Psoas muscle (tissue), 8 donors: ENCODE measurements at places on chromosomes 16 and 17.
A peak's percentile ranks its signal among the peaks of the same experiment; 100 is the strongest.

DNA sequence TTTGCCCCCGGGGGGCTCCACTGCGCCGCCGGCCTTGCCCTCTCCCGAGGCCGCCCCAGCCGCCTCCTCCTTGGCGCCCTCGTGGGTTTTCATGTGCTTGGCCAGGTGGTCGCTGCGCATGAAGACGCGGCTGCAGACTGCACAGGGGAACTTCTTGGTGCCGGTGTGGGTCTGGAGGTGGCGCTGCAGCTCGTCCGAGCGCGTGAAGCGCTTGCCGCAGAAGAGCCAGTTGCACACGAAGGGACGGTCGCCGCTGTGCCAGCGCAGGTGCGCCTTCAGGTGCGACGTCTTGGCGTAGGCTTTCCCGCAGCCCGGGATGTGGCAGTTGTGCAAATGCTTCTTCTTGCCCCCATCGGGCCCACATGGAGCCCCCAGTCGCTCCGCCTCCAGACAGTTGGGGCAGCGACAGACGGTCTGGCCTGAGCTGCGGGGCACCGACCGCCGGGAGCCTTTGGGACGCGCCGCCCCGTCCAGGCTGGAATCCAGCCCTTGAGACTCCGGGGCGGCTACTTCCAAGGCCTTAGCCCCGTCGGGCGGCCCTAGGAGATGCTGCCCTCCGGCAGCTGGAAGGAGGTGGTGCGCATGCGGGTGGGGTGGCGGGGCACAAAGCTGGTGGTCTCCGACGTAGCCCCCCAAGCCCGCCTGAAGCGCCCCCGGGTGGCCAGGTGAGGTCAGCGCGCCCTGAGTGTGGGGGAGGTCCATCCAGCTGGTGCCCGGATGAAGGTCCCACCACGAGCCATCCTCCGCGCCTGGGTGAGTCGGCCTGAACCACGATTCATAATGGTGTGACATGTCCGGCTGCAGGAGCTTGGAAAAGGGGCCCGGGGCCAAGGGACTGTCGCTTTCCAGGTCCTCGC, 3.4 kb downstream of the SP6 start:
- DNase-seq: no peak

DNA sequence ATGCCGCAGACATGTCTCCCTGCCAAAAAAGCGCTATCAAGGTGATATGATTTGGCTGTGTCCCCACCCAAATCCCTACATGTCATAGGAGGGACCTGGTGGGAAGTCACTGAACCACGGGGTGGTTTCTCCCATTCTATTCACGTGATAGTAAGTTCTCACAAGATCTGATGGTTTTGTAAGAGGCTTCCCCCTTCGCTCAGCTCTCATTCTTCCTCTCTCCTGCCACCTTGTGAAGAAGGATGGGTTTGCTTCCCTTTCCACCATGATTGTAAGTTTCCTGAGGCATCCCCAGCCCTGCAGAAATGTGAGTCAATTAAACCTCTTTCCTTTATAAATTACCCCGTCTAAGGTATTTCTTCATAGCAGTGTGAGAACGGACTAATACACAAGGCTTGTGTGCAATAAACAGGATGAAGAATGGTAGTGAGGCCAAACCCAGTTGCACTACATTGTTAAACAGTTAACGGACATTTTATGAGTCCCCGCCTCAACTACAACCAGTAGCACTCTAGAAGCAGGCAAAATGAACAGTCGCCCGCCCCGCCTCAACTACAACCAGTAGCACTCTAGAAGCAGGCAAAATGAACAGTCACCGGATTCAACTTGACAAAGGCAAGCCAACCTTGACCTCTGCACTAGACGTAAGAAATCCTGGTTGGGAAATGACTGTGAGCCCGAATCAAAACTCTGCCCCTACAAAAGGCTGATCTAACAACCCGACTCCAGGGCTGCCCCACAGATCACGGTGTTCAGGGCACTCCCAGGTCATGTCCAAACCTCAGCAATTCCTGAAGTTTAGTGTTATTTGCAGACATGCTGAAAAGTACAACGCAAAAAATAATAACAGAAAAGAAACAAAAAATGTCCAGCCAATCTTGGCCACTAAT, 26.3 kb downstream of the VPS53 start:
- no peak for DNase-seq

DNA sequence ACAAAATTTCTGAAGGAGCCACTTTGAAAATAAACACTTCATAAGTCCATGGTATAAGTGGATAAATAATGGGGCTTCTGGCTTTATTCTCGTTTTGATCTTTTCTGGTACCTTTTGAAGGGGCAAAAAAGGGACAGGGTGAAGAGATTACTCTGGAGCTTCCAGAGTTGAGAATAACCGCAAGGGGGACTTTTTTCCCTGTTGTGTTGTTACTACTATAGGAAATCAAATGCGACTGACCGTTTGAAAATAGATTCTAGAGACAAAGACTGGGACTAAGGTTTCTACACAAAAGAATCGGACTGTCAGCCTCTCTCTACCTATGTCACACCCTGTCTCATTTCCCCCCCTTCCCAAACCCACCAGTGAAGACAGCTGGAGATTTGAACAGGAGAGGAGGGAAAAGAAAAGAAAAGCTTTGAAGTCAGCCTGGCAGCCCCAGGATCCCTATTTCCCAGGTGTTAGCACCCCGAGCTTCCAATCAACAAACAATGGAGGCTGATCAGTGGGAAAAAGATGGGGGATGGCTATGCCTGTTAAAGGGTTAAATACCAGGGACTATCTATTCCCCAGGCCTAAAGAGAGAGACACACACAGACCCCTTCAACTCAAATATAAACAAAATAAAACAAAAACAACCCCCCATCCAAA, 8.4 kb downstream of the HOXB4 start:
- DNase-seq: no peak

- DNase-seq: no peak
These were observed 17.5 kb upstream of the RPTOR start for GRCh38 chr17:80527016-80527645.

- DNase-seq: no peak
These were observed 292.4 kb upstream of the FOXF1 start for GRCh38 chr16:86217891-86218270.

GRCh38 chr16:88065747-88066142, 114.5 kb downstream of the BANP start:
- no peak for DNase-seq

GRCh38 chr16:89958068-89958467, 9.5 kb downstream of the DEF8 start:
- peak; percentile 70 for DNase-seq

DNA sequence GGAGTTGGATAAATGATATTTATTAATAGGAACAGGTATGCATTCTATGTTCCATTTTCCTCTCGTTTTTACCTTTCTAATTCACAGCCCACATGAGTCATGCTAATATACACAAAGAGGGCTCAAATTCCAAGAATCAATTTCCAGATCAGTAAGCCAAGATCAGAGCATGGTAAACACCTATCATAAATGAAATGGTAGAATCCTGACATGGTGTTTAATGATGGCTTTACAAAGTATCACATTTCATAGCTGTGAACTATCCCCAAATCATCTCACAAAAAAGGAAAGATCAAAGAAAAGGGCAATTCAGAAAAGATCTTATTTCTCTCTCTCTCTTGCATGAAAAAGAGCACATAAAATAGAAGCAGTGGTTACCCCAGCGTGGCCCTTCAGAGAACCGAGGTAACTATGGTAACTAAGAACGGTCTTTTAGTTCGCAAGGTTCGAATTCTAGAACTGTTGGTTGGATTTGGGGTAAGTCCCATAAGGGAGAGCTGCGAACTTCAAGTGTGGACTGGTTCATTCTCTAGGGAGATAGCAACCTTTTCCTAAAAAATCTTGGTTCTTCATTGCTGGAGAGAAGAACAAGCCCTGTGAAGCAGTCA, 73.0 kb downstream of the MARCHF10 start:
- DNase-seq: no peak

GRCh38 chr17:69059458-69060175, 1.1 kb downstream of the ABCA9 start:
- DNase-seq: no peak

DNA sequence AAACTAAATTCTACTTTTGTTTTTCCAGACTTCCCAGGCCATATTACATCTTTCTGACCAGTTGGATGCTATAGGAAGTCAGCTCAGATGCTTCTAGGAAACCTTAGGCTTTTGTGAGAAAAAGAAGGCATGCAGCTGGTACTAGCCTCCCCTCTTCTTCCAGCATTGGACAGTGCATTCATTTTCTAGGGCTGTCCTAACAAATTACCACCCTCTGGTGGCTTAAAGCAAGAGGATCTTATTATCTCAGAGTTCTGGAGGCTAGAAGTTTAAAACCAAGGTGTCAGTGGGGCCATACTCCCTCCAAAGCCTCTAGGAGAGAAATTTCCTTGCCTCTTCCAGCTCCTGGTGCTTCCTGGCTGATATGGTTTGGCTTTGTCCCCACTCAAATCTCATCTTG, 467.8 kb downstream of the SLC39A11 start:
- DNase-seq: no peak

- DNase-seq: no peak
These were observed 331.4 kb upstream of the CDH5 start for GRCh38 chr16:66035096-66035495.

- DNase-seq: no peak
These were observed 954.7 kb upstream of the RBFOX1 start for GRCh38 chr16:6377956-6378355.

DNA sequence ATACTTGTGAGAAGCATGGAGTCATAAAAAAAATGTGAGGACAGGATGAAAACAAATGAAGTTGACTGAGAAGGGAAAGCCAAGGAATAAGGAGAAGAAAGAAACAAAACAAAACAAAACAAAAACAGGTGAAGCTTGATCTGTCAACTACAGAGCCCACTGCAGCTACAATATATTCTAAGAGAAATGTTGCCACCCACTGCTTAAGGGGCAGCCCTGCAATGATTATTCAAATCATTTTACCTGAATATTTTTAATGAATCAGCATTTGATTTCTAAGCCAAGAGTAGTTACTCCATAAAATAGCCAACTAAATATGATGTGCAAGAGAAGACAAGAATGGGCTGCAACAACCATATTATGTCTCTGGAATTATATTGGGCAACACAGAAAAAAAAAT, 252.0 kb upstream of the KIF2B start:
- DNase-seq: no peak

GRCh38 chr17:52410781-52411180, 252.3 kb upstream of the CA10 start:
- no peak for DNase-seq

DNA sequence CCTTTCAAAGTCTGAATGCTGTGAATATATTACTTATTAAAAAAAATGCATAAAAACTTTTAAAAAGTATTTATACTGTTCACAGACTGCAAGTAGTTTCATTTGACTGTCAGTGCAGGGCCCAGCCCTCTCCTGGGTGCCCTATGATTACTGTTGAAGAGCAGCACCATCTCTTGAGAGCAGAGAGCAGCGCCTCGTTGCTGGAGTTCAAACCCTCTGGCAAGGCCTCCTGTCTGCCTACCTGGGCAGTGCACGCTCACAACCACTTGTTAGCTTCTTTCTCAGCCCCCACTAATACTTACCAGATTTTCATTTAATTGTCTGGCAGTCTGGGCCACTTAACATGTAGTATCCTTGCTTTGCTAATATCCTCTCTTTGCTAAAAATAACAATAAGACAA, 233.4 kb downstream of the PHKB start:
- DNase-seq: no peak

DNA sequence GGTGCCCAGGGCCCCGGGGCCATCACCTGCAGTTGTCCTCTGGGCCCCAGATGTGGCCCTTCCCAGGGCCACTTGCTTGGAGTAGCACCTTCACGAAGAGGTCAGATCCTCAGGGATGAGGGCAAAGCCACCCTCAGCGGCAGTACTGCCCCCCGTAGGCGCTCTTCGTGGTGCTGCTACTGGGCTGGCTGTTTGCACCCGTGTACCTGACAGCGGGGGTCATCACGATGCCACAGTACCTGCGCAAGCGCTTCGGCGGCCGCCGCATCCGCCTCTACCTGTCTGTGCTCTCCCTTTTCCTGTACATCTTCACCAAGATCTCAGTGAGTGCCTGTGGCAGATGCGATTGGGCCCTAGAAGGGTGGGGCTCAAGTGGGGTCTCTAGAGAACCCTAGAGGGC, 2.6 kb downstream of the SLC5A2 start:
- DNase-seq: no peak

DNA sequence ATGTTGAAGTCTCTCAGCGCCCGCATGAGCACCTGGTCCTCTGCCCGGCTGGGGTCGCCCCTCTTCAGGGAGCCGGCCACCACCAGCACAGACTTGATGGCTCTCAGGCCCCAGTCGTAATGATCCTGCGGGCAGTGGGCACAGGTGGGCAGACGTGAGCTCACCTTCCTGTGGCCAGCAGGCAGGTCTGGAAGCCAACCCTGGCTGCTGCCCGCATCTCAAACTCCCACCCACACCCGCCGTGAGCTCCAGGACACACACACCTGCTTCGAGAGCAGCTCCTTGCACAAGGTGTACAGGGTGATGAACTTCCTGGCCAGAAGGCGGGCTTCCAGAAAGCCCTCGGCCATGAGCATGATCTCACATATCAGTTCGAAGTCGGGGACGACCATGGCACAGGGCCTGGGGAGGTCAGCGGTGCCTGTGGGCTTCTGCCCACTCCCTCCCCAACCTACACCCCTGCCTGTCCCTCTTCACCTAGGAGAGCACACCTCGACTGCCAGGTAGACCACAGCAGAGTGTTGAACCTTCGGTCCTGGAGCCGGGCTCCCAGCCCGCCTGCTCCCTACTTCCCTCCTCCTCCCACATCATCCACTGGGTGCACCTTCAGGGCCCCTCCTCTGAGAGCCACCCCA, 82.4 kb downstream of the DNAH17 start:
- no peak for DNase-seq

DNA sequence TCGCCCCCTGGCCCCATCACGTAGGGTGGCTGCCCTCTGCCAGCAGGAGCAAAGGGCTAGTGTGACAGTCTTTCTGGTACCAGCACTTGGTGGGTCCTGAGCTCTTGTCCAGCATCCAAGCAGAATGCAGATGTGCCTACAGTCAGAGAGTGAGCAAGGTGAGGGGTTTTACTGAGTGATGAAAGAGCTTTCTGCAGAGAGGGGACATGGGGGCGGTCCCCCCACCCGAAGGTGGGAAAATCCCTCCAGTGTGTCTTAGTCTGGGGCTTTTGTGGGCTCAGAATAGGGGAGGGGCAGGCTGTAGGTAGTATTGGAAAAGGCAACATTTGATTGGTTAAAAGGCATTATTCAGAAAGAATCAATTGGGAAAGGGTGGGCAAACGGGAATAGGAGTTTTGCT, 152.3 kb downstream of the RPTOR start:
- no peak for DNase-seq
